ENCODE measurements at places on chromosomes 1 and 21.

DNA sequence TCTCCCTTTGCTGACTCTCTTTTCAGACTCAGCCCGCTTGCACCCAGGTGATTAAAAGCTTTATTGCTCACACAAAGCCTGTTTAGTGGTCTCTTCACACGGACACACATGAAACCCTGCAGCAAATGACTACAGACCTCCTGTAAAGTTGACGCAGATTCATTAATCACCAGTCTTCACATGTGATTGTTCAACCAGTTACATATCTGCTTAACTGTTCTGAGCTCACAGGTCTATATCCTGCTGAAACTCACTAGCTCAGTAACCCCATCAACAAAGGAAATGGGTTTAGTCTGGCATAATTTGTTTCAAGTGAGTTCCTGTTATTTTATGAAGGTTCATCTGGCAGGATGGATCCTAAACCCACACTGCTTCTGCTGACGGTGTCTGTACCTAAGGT lies 68.4 kb upstream of the GJA8 start:
- DNase-seq = no peak

DNA sequence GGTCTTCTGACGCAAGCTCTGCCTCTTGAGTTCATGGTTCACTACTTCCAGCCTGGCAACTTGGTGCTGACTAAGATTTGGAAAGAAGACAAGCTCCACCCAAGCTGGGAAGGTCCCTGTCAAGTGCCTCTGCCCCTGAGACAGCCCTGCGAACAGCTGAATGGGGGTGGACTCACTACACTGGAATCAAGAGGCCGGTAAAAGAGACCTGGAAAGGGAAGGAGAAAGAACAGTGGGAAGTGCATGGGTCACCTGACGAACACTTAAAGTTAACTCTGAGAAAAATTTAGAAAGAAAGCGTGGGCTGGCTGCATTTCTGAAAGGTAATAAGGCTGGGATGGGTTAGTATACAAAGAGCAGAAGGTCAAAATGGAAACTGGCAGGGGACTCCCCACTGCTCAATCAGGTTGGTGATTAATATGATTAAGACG lies 26.1 kb upstream of the ZNF496 start:
- no peak for DNase-seq

GRCh38 chr1:80359666-80360065 lies 1353.1 kb upstream of the ADGRL4 start:
- DNase-seq = no peak

DNA sequence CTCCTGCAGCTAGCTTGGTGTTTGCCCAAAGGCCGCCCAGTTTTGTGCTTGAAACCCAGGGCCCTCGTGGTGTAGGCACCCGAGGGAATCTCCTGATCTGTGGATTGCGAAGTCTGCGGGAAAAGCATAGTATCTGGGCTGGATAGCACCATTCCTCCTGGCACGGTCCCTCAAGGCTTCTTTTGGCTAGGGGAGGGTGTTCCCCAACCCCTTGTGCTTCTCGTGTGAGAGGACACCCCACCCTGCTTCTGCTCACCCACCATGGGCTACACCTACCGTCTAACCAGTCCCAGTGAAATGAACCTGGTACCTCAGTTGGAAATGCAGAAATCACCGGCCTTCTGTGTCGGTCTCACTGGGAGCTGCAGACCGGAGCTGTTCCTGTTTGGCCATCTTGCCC lies 403.5 kb downstream of the USP25 start:
- no peak for DNase-seq

All from nucleus accumbens (tissue), 56 donors.